ENCODE measurements at places on chromosomes 5 and 9. TPM values are rescaled to one million over a fixed set of nuclear protein-coding genes. Genes with fewer than 3 reads are reported as not detected.

TARS1 gene
- 63.8 TPM for polyA plus RNA-seq

C9orf152 gene
- 9.7 TPM for polyA plus RNA-seq

GRXCR2 gene
- polyA plus RNA-seq = not detected

VLDLR gene
- polyA plus RNA-seq = 0.81 TPM

TOR1A gene
- 29.4 TPM for polyA plus RNA-seq

SLC34A1 gene
- not detected for polyA plus RNA-seq

PHF24 gene
- 0.15 TPM for polyA plus RNA-seq

EFNA5 gene
- polyA plus RNA-seq = 1.7 TPM

DNA sequence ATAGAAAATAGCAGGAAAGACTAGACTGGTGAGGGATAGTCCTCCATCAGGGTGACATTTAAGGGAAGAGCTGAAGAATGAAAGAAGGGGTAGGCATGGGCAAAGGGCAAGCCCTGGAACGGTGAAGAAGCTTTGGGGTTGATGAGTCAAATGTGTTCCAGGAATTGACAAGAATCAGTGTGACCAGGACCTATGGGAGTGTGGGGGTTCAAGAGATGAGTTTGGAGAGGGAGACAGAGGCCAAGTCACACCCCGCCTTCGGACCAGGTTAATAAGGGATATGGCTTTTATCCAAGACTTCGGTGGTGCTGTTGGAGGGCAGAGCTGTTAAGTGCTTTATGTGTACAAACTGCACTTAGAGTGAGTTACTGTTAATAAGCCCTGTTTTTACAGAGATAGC is 920 bp downstream of the PMPCA start:
- peaks cover 60% of the 10 kb centered on the region for H3K36me3 ChIP-seq
- H3K27ac ChIP-seq = no peak overlapping the region
- H3K4me3 ChIP-seq = no peak overlapping the region
- H3K4me1 ChIP-seq = peaks cover 4% of the 10 kb centered on the region
- no peak for DNase-seq

DNA sequence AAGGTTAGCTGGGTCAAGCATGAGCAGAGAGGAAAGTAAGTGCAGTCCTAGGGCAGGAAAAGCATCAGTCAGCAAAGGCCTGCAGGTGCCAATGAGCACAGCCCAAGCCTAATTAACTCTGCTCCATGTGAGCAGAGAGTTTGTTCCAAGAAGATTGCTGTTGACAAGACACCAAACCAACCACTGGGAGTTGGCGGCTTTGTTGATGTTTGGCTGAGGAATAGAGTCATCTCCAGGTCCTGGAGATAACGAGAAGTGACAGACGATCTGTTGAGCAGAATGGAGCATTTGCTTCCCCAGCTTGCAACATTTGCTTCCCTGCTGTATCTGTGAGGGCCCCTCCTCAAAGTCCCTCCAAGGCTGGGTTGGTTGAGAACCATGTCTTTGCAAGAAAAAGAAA is 68.2 kb downstream of the FAM114A2 start:
- no peak for DNase-seq
- no peaks in the 10 kb centered on the region for H3K36me3 ChIP-seq
- H3K27ac ChIP-seq = no peak overlapping the region
- peaks cover 5% of the 10 kb centered on the region for H3K27me3 ChIP-seq

GRCh38 chr9:123825342-123826060 is 104.4 kb downstream of the DENND1A start:
- H3K27ac ChIP-seq = no peak overlapping the region
- H3K27me3 ChIP-seq = no peaks in the 10 kb centered on the region
- H3K4me3 ChIP-seq = no peak overlapping the region
- DNase-seq = no peak

GRCh38 chr5:42301349-42301748 is 121.9 kb upstream of the GHR start:
- no peak overlapping the region for H3K4me3 ChIP-seq
- H3K27ac ChIP-seq = no peak overlapping the region
- no peaks in the 10 kb centered on the region for H3K27me3 ChIP-seq
- no peaks in the 10 kb centered on the region for H3K4me1 ChIP-seq
- no peak for DNase-seq

- H3K4me1 ChIP-seq = no peaks in the 10 kb centered on the region
- H3K27me3 ChIP-seq = no peaks in the 10 kb centered on the region
- H3K36me3 ChIP-seq = no peaks in the 10 kb centered on the region
- H3K4me3 ChIP-seq = no peak overlapping the region
These were observed 2.5 kb downstream of the DIPK1B start for GRCh38 chr9:136714893-136715274.

GRCh38 chr5:9439531-9440292 is 106.2 kb downstream of the SEMA5A start:
- H3K4me3 ChIP-seq = no peak overlapping the region
- peaks cover 7% of the 10 kb centered on the region for H3K36me3 ChIP-seq

- peaks cover 3% of the 10 kb centered on the region for H3K4me1 ChIP-seq
- DNase-seq = no peak
- no peak overlapping the region for H3K27ac ChIP-seq
- H3K4me3 ChIP-seq = no peak overlapping the region
- H3K36me3 ChIP-seq = peaks cover 6% of the 10 kb centered on the region
- H3K27me3 ChIP-seq = no peaks in the 10 kb centered on the region
These were observed 18.8 kb downstream of the STK10 start for GRCh38 chr5:172169216-172169615.

GRCh38 chr9:15113288-15113687 is 193.7 kb downstream of the TTC39B start:
- no peaks in the 10 kb centered on the region for H3K27me3 ChIP-seq
- H3K36me3 ChIP-seq = no peaks in the 10 kb centered on the region
- H3K27ac ChIP-seq = no peak overlapping the region

DNA sequence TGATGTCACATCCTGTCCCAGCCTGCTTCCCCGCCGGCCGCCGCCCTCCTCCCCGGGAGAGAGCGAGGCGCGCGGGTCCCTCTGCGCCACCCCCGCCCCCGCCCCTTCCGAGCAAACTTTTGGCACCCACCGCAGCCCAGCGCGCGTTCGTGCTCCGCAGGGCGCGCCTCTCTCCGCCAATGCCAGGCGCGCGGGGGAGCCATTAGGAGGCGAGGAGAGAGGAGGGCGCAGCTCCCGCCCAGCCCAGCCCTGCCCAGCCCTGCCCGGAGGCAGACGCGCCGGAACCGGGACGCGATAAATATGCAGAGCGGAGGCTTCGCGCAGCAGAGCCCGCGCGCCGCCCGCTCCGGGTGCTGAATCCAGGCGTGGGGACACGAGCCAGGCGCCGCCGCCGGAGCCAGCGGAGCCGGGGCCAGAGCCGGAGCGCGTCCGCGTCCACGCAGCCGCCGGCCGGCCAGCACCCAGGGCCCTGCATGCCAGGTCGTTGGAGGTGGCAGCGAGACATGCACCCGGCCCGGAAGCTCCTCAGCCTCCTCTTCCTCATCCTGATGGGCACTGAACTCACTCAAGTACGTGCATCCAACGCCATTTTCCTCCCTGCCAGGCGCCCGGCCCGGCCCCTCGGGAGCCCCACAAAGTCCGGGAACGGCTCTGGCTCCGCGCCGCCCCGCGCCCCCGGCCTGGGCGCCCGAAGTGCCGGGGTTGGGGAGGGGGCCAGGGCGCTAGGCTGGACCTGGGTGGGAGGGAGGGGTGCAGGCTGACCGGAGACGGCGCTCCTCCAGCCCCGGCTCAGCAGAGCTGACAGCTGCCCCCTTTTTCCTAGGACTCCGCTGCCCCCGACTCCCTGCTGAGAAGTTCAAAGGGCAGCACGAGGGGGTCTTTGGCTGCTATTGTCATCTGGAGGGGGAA is 12.0 kb upstream of the OLFM1 start:
- DNase-seq = no peak
- H3K27ac ChIP-seq = no peak overlapping the region
- peak overlapping the region; percentile 2 for H3K4me3 ChIP-seq
- no peaks in the 10 kb centered on the region for H3K4me1 ChIP-seq
- no peaks in the 10 kb centered on the region for H3K36me3 ChIP-seq

DNA sequence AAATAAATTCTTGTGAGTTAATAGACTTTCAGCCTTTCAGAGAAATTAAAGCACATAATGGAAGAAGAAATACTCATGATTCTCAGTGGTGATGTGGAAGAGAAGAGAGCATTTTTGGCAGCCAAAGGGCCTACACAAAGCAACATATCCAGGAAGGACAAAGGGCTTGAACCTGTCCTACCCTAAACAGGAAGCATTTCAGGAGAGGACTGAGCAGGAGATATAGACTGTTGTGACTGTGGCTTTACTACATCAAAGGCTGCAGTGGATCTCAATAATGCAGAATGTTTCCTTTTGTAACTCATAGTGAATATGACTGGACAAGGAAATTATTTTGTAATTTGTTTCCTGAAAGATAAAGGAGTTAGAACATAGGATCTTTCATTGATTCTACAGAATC is 1.3 kb upstream of the PARP8 start:
- peak overlapping the region; percentile 79 for H3K27ac ChIP-seq
- no peaks in the 10 kb centered on the region for H3K4me1 ChIP-seq
- no peaks in the 10 kb centered on the region for H3K27me3 ChIP-seq
- no peaks in the 10 kb centered on the region for H3K36me3 ChIP-seq
- H3K4me3 ChIP-seq = no peak overlapping the region

DNA sequence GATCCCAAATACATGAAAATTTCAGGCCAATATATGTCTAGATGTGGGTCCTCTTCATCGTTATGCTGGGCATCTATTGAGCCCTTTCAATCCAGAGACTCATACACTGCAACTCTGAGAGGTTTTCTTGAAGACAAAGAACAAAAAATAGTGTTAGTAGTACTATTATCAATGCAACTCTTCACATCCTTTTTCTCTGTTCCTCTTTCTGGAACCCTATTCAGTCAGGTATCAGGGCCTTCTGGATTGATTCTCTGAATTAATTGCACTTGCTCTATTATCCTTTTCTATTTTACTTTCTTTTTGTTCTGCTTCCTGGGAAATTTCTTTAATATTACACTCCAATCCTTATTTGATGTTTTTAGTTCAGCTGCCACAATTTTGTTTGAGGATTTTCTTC is 18.5 kb upstream of the FAM120A start:
- H3K4me3 ChIP-seq = no peak overlapping the region
- no peak for DNase-seq
- H3K36me3 ChIP-seq = no peaks in the 10 kb centered on the region
- H3K4me1 ChIP-seq = no peaks in the 10 kb centered on the region
- no peaks in the 10 kb centered on the region for H3K27me3 ChIP-seq

DNA sequence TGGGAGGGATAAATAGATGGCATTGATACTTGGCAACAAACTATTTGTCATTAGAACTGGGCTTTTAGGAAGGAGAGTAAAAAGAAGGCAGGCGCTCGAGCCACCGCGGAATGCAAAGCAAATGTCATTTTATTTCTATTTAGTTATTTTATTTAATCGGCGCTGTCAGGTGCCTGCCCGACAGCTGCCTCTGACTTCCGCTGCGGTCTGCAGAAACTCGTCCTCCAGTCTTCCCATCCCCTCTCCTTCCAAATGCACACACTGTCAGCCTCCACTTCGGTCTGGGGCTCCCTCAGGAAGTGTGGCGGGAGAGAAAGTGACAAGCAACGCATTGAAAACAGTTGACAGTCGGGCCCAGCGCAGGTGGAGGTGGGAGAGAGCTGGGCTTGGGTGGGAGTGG is 29.3 kb downstream of the ASS1 start:
- H3K4me1 ChIP-seq = no peaks in the 10 kb centered on the region
- H3K4me3 ChIP-seq = no peak overlapping the region
- no peak for DNase-seq
- no peak overlapping the region for H3K27ac ChIP-seq
- H3K36me3 ChIP-seq = peaks cover 98% of the 10 kb centered on the region
- H3K27me3 ChIP-seq = no peaks in the 10 kb centered on the region

DNA sequence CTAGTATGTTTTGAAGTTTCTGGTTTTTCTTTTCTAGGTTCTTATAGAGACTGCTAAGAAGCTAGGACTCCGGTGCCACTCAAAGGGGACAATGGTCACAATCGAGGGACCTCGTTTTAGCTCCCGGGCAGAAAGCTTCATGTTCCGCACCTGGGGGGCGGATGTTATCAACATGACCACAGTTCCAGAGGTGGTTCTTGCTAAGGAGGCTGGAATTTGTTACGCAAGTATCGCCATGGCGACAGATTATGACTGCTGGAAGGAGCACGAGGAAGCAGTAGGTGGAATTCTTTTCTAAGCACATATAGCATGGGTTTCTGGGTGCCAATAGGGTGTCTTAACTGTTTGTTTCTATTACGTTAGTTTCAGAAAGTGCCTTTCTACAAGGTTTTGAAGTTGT is 52.2 kb downstream of the MTAP start:
- peak; percentile 90 for DNase-seq
- H3K36me3 ChIP-seq = peaks cover 6% of the 10 kb centered on the region
- H3K4me1 ChIP-seq = peaks cover 6% of the 10 kb centered on the region
- no peaks in the 10 kb centered on the region for H3K27me3 ChIP-seq

Data from small intestine (tissue), 16 donors.